ENCODE measurements at places on chromosomes 7 and 10.

DNA sequence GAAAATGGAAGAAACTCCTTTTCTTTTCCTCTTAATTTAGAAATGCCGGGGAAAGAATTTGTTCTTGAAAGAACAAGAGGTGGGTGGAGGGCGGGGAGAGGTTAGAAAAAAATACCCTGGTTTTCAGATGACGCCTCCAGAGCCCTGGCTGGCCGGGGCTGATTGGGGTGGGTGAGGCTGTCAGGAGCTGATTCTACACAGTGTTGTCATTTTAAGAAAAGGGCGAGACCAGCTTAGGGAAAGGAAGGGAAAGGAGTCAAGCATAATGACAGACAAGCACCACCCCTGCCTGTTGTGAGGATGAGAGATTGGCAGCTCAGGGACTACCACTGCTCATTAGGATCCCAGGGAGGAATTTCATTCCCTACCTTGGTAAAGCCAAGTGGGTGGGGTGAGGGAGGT lies 9.9 kb upstream of the FAM180A start:
- DNase-seq, result no peak

DNA sequence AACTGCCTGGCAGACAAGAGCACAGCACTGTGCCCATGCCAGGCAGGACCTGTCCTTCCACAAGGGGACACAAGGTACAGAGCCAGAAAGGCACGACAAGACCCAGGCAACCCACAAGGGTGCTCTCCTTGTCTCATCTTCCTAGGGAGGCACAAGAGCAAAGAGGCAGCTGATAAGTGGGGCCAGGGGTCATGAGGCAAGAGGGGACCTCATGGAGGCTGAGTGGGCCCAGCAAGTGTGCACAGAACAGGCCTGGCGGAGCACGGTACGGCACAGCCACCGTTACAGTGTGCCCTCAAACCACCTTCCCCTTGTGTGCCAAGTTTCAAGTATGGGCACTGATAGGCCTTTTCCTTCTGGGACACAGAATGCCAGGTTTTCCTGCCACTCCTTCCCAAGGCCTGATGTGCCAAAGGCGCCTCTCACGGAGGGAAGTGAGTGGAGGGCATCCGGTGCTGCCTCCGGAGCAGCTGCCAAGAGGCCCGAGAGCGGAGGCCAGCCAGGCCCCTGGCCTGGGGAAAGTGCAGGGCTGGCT lies 75.6 kb downstream of the FAM53B start:
- no peak for DNase-seq

DNA sequence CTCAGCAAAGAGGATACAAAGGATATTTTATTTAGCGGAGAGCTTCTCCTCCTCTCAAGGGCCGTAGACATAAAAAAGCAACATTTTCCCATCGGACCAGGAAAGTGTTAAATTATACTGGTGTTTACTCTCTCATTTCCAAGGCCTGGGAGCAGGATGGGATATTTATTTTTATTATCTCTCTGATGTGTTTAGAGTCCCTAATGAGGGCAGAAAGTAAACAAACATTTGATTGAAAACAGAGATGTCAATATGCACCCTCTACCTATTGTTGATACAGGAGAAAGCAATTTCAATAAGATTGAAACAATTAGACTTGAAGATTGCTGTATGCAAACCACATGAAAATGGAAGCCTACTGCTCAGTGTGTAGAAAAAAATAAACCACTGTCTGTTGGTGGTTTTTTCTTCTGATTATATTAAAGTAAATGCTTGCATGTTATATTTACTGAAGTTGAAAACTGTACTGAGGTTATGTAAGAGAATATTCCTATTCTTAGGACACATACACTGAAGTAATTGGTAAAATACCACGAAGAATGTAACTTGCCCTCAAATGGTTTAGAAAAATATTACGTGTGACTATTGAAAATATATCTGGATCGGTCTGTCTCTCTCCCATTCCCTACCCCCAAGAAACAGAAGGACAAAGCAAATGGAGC lies 59.3 kb downstream of the ATXN7L1 start:
- DNase-seq, result no peak

GRCh38 chr7:98348726-98349474 lies 52.0 kb downstream of the BAIAP2L1 start:
- DNase-seq, result no peak

DNA sequence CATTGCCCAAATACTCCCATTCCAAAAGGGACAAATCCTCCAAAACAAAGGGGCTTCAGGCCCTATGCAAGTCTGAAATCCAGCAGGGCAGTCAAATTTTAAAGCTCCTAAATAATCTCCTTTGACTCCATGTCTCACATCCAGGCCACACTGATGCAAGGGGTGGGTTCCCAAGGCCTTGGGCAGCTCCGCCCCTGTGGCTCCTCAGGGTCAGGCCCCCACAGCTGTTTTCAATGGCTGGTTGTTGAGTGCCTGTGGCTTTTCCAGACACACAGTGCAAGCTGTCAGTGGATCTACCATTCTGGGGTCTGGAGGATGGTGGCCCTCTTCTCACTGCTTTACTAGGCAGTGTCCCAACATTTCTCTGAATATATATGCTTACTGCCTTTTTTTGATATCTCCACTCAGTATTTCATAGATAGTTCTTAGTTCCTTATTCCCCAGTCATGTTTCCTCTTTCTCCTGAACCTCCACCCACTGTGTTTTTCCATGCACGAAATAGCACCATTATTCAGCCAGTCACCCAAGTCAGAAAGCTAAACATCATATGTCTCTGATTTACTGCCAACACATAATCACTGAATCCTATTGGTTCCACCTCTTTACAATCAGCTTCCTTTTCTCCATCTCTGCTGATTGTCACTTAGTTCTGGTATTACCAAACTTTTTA lies 172.6 kb upstream of the CACNA2D1 start:
- DNase-seq, result no peak

- DNase-seq, result no peak
Observed at GRCh38 chr10:45439873-45440272, 65.9 kb downstream of the ALOX5 start.

DNA sequence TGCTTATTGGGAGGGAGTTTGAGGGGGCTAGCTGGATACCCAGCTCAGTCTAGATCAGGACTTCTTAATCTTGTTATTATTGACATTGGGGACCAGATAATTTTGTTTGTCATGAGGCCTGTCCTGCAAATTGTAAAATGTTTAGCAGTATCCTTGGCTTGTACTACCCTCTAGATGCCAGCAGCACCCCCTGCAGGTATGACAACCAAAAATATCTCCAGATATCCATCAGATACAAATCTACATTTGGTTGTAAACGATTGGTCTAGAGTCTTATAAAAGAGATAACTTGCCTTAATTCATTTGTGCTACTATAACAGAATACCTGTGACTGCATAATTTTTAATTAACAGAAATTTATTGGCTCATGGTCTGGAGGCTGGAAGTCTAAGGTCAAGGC lies 1232.2 kb downstream of the XPNPEP1 start:
- no peak for DNase-seq

DNA sequence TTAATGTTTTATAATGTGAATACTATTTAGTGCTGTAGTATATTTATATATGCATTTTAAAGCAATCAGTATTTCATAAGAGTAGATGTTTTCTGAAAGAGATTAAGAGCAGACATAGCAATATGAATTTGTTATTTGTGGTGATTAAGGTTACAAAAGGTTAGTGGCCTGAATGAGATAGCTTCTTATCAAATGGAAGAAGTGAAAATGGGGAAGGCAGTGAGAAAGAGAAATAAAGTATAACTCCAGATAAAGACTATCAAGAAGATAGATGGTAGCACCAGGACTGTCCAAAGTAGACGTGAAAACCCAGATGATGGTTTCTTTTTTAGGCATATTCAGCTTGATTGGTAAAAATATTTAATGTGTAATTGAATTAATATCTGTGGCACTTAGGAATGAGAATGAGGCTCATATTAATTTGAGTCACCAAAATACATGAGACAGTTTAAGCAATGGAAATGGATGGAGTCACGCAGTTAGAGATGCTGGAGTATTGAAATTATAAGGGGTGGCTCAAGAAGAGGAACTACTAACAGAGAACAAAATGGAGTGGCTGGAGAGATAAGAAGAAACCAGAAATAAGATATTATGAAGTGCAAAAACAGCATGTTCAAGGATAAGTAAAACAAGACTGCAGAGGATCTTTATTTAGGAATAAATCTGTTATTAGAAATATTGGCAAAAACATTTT lies 288.0 kb upstream of the SEMA3C start:
- no peak for DNase-seq

Data from activated CD4-positive, alpha-beta T cell treated with anti-CD3 and anti-CD28 coated beads, Interleukin-10, Interleukin-2, amounts not matched to agents 100 ng/mL and 50 ng/mL, durations not matched to agents 16 hours and 8 hours (primary cell).